Substantia nigra (tissue), 51 donors: ENCODE measurements at places on chromosomes 7 and 10.

- DNase-seq: no peak
These were observed 897.8 kb downstream of the CNTNAP2 start for GRCh38 chr7:147014286-147014955.

GRCh38 chr7:47552621-47553020, 29.3 kb downstream of the TNS3 start:
- no peak for DNase-seq

GRCh38 chr10:15605740-15606369, 113.9 kb downstream of the ITGA8 start:
- no peak for DNase-seq

GRCh38 chr10:44293842-44294241, 91.1 kb downstream of the CXCL12 start:
- no peak for DNase-seq

- DNase-seq: no peak
These were observed 28.6 kb downstream of the PARD3 start for GRCh38 chr10:34786464-34786863.

DNA sequence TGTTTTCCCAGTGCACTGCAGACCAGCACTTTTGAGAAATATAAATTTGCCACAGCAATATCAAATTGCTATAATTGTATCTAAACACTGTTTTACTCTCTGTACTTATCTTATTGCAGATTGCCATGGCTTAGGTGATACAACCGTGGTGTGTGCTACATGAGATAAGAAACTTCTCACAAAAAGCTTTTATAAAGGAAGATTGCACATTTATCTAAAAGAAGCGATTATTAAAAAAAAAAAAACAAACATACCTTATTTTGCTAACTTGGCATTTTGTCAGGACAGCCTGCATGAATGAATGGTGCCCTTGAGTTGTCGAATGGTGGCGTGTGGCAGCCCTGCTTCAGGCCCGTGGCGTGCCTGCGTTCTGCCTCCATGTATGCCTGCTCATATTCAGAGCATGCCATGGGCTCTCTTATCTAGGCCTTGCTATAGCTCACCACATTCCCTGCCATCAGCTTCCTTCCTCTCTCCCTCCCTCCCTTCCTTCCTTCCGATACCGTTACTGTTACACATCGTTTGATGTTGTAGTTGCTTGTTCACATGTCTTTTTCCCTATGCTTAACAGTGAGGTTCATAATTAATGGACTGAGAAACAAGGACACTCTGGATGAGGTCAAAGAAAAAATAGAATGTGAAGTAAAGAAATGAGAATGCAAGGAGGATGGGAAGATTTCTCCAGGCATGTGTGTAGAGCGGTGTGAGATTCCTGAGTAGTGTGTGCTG, 34.9 kb downstream of the PRKAR2B start:
- no peak for DNase-seq

- DNase-seq: no peak
These were observed 150.1 kb downstream of the FAM107B start for GRCh38 chr10:14624600-14624999.

DNA sequence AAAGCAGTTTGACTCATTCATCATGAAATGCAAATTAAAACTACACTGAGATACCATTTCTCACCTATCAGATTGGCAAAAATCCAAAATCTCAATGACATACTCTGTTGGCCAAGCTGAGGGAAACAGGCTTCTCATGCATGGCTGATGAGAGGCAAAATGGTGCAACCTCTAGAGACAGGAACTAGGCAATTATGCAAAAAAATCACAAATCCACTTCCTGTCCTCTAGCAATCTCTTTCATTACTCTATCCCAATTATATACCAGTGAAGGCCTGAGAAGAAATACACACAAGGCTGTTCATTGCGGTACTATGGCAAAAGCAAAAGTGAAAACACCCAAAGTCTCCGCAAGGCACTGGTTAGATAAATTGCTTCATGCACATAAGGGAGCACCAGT, 25.9 kb upstream of the PTPRN2 start:
- DNase-seq: no peak

- no peak for DNase-seq
These were observed 5.8 kb upstream of the LRRC4 start for GRCh38 chr7:128037081-128037480.

GRCh38 chr10:132948351-132948750, 6.0 kb upstream of the CFAP46 start:
- DNase-seq: no peak
